Suppressor macrophage treated with lipopolysaccharide for 4 hours (primary cell): ENCODE measurements at places on chromosomes 3 and 15.

GRCh38 chr3:10173926-10174435 is 9.3 kb downstream of the IRAK2 start:
- peak; percentile 100 for DNase-seq

DNA sequence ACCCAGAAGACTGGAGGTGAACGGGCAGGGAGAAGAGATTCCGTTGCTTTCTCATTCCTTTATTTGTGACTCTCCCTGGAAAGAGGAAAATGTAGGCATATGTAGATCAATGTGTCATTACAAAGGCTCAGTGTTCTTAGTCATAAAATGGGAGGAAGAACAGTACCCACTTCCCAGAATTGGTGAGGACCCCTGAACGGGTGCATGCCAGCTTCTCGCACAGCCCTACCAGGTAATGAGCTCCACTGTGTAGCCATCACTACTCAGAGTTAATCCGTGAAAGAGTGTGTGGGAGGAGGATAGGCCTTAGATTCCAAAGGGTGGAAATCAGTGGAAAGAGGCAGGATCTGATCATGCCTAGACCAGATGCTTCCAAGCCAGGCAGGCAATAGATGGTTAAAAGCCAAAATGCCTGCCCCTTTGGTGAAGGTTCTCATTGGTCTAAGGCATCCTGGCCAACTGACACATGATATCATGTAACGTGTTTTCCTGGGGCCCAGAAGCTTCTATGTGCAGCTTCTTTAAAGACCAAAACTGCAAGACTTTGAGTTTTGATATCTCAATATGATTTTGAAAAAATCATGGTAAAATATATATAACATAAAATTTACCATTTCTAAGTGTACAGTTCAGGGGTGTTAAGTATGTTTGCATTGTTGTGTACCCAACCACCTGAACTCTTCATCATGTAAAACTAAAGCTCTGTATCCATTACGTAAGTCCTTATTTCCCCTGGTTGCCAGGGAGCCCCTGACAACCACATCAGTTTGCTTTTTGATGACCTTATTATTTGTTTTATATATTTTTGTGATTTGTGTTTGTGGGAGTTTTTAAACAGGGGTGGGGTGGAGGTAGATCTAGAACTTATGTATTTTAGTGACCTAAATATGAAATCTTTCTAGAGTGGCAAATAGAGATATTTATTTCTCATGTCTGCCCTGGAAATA is 402.2 kb upstream of the CFAP20DC start:
- DNase-seq: no peak

DNA sequence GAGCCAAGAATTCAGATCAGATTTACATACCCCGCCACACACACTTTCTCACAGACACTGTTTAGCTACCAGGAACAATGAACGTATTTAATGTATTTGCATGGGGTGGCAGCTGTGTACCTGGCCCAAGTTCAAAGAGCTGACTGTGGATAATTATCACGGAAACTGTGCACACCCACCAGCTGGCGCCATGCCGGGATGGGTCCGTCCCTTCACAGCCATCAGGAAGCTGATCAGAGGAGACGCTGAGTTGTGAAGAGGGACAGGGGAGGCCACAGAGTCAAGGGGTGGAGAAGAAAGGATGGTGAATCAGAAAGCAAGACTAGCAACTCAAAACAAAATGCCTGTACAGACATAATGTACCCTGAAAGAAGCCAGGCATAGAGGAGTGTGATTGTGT is 13.1 kb upstream of the PLA2G4D start:
- no peak for DNase-seq

- peak; percentile 50 for DNase-seq
Measured at GRCh38 chr3:192831111-192831644, 86.5 kb downstream of the MB21D2 start.

DNA sequence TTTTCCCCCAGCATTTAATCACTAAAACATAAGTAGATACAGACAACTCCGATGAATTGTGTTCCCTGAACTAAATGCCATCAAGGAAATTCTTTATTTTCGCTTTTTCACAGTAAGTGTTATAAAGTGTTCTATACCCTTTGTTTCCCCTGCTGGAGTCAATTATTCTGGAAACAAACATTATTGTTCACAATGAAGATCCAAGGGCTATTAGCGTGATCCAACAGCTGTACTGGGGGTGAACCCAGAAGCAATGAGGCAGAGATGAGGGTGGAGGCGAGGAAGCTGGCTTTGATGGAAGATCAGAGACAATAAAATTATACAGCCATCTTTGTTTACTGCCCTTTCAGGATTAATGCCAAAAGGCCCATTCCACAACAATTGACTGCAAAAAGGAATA is 250.3 kb upstream of the IGF1R start:
- no peak for DNase-seq

DNA sequence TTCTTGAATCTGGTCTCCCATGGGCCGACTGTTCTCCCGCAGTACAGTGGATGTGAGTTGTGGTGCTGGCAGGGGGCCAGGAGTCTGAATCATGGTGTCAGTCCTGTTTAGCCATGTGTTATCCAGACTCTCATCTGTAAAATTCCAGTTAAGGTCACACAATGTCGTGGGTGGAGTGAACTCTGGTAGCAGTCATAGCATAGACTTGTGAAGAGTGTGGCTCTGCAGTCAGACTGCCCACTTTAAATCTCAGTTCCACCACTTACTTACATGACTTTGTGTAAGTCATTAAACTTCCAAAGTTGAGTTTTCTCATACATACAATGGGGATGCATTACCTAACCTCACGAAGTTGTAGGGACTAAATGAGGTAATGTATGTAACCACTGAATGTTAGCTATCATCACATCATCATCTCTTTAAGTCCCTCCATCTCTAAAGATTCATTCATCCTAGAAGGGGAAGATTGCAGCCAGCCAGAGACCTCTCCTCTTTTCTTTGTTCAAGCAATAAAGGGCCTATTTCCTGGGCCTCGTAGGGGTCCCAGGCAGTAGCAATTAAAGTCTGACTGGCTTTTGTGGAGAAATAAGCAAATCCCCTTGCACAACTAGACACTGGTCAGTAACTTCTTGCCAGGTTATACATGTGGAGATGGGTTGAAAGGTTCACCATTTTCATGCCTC is 93.9 kb downstream of the PCCB start:
- peak; percentile 1 for DNase-seq

DNA sequence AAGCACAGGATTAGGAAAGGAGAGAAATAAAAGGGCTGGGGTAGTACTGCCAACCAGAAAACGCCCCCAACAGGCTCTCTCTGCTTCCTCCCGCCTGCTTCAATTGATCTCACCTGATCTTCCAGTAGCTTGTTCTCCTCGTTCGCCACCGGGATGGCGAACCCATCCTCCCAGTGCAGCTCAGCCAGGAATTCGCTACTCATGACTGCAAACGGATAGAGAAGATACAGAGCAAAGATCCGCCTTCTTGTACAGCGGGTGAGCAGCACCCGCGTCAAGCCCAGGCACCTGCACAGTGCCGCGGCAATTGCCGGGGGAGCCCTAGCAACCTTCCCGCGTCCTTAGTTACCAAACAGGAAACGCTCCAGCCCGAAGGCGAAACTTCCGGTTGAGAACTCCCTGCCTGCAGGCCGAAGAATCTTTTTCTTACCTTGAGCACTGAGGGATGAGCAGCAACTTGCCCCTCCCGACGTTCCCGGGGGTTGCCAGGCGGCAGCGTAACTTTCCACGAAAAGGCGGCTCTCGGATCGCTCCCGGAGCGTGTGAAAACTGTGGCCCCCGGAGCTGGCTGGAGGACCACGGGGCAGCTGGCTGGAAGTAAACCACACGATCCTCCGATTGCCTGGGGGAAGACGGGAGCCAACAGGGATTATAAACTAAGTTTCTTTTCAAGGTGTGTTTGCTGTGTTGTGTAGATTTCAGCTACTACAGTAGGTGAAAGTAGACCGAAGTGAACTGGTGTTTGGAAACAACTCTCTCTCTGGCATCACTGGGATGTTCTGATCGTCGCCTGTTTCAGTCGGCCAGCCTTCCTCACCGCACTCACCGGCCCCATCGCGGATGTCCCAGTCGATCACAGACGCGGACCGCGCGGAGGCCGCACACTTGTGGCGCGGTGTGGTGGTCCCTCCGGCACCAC is at the start of gene CCDC39:
Gene CCDC39 (minus strand): TSS at position 312 of the 919 bp plus-strand sequence. CDS start 109 bp downstream, at position 203.
- peak; percentile 26 for DNase-seq

DNA sequence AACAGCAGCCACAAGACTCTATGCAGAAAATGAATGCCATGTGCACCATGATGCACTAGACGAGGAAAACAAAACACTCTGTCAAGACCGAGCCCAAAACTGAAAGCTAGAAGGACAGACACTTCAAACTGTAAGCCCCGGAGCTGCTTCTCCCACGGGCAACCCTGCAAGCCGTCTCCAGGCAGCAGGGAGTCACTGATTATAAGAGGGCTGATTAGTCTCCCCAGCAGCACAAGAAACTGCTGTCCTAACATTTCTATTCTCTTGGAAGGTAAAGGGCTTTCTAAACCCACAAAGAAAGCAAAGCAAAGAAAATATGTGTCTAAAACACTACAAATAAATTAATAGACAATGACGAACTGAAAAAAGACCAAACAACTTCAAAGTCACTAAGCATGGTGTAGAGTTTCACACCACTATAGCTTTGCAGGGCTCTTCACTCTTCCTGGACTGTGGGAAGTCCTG is 15.5 kb downstream of the TBC1D2B start:
- DNase-seq: peak; percentile 81

- no peak for DNase-seq
Measured at GRCh38 chr15:49847423-49848281, 226.8 kb downstream of the DTWD1 start.

GRCh38 chr15:87741350-87741749 is 515.2 kb downstream of the NTRK3 start:
- DNase-seq: no peak

DNA sequence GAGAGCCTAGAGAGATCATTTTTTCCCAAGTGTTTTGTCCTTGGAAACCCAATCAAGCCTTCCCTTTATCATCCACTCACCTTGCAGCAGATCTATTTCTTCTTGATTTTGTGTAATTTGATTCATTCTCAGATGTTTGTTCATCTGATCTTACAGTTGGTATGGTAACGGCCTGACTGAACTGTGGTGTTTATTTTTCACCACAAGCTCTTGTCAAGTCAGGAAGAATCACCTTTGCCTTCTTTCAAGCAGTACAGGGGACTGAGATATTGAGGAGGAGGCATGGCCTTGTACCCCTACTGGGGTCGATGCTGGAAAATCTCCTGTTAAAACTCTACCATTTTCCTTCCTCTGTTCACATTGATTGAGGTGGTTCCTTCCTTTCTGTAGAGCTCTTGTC is 361.4 kb upstream of the CFAP20DC start:
- no peak for DNase-seq

DNA sequence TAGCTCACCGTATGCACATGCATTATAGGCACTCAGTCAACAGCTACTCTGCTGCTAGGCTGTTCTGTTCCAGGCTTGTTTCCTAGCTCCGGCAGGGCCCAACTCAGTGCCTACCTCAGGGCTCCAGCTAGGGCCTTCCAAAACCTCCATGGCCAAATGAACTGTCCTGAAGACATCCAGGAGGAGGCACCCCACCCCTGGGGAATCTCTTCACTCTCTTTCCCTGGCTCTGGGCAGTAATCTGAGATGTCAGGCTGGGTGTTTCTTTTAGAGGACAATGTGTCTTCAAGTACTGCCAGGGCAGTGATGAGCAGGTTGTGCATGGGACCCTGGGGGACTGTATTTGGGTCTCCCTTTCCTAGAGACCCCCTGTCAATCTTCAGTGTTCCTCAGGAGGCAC is 38.3 kb upstream of the TPM1 start:
- DNase-seq: no peak
